ENCODE measurements at places on chromosomes 1 and 21.

DNA sequence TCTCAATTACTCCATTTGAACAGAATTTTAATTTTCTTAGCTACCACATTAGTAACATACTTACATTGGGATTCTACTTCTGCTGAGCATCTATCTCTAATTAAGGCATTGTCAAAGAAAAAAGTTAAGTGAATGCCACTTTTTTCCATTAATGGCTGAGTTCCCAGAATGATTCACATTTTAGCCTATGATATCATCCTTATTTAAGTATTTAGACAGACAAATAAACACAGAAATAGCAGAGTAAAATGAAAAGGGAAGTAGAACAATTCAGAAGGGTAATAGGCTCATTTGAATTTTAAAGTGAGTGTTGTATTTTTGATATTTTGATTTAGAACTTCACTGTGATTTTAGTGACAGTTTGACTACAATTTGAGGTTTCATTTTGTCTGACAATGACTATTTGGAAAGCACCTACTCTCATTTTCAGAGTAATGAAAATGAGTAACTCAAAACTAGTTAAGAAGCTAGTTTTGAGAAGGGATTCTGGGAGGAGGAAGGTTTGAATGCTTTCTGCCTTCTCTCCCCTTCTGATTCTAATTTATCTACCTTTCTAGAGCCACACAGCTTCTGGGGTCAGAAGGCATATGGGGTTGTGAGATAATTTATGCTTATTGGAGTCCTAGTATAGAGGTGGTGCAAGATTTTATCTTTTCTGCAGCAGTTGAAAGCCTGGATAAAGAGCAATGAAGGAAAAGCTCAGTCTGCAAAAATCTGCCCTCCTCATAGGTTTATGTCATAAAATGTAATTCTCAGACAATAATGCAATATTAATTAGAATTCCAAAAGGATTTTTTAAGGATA, 15.5 kb downstream of the LYPLAL1 start:
- no peak overlapping the region for H3K4me3 ChIP-seq
- no peak for DNase-seq
- H3K27ac ChIP-seq: no peak overlapping the region
- peaks cover 9% of the 10 kb centered on the region for H3K36me3 ChIP-seq

GRCh38 chr1:225258811-225259210, 169.0 kb downstream of the LBR start:
- H3K27me3 ChIP-seq: no peaks in the 10 kb centered on the region
- H3K36me3 ChIP-seq: no peaks in the 10 kb centered on the region
- no peak overlapping the region for H3K27ac ChIP-seq
- H3K4me1 ChIP-seq: no peaks in the 10 kb centered on the region

GRCh38 chr1:4944911-4945310, 290.5 kb downstream of the AJAP1 start:
- H3K27me3 ChIP-seq: no peaks in the 10 kb centered on the region
- no peak for DNase-seq
- no peaks in the 10 kb centered on the region for H3K4me1 ChIP-seq
- H3K4me3 ChIP-seq: no peak overlapping the region
- no peaks in the 10 kb centered on the region for H3K36me3 ChIP-seq
- H3K27ac ChIP-seq: no peak overlapping the region

DNA sequence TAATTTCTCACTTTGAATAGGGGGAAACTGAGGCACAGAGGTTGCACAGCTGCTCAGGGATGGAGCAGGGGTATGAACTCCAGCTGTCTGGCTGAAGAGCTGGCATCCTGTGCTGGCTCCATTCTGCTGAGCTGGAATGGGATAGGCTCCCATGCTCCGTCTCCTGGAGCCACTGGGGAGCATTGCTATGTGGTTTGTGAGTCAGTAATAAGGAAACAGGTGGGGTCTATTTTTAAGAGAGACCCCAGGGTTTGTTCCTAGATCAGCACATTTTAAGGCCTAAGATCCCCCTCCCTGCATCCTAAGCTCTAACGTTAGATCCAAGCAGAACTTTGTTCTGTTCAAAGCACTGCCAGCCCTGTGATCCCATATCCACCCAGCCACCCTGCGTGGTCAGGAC, 72.2 kb downstream of the LACTBL1 start:
- H3K27me3 ChIP-seq: peaks cover 36% of the 10 kb centered on the region
- H3K36me3 ChIP-seq: no peaks in the 10 kb centered on the region
- H3K27ac ChIP-seq: no peak overlapping the region
- no peak for DNase-seq

- DNase-seq: peak; percentile 17
- H3K4me3 ChIP-seq: no peak overlapping the region
- H3K36me3 ChIP-seq: no peaks in the 10 kb centered on the region
- H3K27me3 ChIP-seq: peaks cover 16% of the 10 kb centered on the region
These were observed 3.7 kb downstream of the KNCN start for GRCh38 chr1:46547481-46548383.

DNA sequence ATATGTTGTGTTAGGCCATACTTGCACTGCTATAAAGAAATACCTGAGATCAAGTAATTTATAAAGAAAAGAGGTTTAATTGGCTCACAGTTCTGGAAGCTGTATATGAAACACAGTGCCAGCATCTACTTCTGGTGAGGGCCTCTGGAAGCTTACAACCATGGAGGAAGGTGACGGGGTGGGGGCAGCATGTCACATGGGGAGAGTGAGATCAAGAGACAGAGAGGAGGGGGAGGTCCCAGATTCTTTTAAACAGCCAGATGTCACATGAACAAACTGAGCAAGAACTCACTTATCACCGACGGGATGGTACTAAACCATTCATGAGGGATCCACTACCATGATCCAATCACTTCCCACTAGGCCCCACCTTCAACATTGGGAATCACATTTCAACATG, 42.6 kb downstream of the TESK2 start:
- H3K4me3 ChIP-seq: no peak overlapping the region
- no peaks in the 10 kb centered on the region for H3K27me3 ChIP-seq
- no peak for DNase-seq
- H3K27ac ChIP-seq: no peak overlapping the region
- no peaks in the 10 kb centered on the region for H3K4me1 ChIP-seq

DNA sequence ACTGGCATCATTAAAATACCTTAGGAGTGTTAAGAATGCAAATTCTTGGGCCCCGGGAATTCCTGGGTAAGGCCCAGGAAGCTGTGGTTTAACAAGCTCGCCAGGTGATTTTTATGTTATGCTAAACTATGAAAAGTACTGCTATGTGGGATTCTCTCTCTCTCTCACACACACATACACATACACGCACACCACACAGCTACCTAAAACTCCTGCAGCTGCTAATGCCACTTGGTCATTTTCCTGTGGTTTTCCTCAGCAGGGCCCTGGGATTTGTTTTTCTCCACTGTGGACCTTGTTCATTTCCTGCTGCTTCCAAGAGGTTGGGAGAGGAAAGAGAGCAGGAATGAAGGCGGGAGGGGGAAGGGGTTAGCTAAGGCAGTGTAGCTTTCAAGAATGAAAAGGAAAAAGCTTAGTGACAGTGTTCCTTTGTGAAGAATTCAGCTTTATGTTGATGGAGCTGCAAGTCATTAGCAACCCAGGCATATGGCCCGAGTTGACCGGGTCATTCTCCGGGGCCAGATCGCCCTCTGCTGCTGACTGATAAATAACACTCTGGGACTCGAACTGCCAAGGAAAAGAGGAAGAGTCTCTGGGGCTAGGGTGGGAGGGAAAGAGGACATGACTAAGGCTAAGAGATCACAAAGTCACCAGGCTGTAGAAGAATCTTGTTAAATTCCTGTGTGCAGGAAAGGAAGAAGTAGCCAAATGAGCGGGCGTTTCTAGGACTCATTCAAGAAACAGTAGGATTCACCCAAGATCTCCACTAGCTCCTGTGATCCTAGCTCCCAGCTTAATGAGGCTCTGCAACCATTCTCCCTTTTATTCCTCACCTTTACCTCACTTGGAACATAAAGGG, 30.5 kb upstream of the LRIG2 start:
- peak overlapping the region; percentile 48 for H3K27ac ChIP-seq
- no peaks in the 10 kb centered on the region for H3K36me3 ChIP-seq
- no peaks in the 10 kb centered on the region for H3K27me3 ChIP-seq
- H3K4me1 ChIP-seq: peaks cover 47% of the 10 kb centered on the region
- no peak for DNase-seq

DNA sequence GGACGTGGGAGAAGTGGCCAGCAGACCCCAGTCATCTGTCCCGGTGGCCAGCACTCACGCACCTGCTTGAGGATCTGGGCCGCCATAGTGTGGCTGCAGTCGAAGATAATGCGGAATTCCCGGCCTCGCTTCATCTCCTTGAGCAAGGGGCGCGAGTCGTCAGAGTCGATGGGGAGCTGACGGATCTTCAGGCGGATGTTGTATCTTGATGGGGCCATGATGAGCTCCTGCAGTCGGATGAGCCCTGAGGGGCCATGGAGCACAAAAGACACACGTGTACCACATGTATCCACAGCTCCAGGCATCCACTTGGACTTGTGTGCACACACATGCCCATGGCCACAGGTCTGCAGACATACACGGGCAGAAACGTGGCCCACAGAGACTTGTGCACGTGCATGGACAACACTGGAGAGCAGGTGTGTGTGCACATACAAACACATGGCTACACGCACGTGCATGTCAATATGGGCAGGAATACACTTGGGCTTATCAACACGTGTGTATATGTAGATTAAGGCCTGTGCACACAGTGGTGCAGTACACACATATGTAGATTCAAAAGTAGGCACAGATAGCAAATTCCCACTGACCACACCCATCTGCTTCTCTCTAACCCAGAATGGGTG, 162.1 kb downstream of the GRIK3 start:
- no peaks in the 10 kb centered on the region for H3K36me3 ChIP-seq
- no peak overlapping the region for H3K4me3 ChIP-seq

GRCh38 chr1:32063261-32063681, 9.5 kb upstream of the TMEM39B start:
- DNase-seq: no peak
- H3K36me3 ChIP-seq: peaks cover 50% of the 10 kb centered on the region
- no peak overlapping the region for H3K27ac ChIP-seq
- no peaks in the 10 kb centered on the region for H3K27me3 ChIP-seq
- H3K4me3 ChIP-seq: no peak overlapping the region

- no peak overlapping the region for H3K27ac ChIP-seq
- no peaks in the 10 kb centered on the region for H3K4me1 ChIP-seq
- no peak for DNase-seq
- H3K4me3 ChIP-seq: no peak overlapping the region
These were observed 10.4 kb upstream of the TMEM240 start for GRCh38 chr1:1550591-1551432.

DNA sequence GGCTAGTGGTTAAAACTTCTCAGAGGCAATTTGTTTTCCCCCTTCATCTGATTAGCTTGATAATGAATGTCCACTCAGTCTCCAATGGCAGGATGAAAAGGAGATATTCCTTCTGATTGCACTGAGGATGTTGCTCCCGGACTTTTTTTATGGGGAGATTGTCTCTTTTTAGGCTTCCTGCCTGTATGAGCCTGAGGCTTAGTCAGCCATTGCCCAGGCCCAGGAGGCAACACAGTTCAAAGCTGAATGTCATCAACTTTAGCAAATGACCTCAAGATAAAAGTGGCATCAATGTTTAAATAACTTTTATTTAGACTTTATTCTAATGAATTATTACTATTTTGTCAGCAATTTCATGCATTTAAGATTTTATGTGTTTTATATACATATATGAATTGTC, 162.9 kb upstream of the PTBP2 start:
- no peak for DNase-seq
- no peak overlapping the region for H3K27ac ChIP-seq
- no peaks in the 10 kb centered on the region for H3K4me1 ChIP-seq
- no peaks in the 10 kb centered on the region for H3K36me3 ChIP-seq
- no peak overlapping the region for H3K4me3 ChIP-seq

DNA sequence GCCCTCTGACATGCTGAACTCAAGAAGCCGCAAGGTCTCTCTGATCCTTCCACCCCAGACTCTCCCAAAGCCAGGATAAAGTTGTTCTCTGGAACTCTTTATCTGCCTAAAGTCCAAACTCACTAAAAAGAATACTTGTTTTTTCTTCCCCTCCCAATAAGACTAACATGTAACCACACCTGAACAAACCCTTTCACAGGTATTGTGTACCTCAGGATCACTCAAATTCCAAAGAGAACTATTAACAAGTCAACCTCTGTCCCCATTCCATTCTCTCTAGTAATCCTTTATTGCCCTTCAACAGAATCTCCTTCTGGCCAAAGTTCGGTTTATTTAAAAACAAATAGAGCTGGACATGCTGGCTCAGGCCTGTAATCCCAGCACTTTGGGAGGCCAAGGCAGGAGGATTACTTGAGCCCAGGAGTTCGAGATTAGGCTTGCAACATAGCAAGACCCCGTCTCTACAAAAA, 4.1 kb upstream of the TOE1 start:
- H3K4me1 ChIP-seq: peaks cover 14% of the 10 kb centered on the region
- no peak overlapping the region for H3K4me3 ChIP-seq
- no peaks in the 10 kb centered on the region for H3K27me3 ChIP-seq
- no peak for DNase-seq
- peaks cover 46% of the 10 kb centered on the region for H3K36me3 ChIP-seq
- no peak overlapping the region for H3K27ac ChIP-seq

DNA sequence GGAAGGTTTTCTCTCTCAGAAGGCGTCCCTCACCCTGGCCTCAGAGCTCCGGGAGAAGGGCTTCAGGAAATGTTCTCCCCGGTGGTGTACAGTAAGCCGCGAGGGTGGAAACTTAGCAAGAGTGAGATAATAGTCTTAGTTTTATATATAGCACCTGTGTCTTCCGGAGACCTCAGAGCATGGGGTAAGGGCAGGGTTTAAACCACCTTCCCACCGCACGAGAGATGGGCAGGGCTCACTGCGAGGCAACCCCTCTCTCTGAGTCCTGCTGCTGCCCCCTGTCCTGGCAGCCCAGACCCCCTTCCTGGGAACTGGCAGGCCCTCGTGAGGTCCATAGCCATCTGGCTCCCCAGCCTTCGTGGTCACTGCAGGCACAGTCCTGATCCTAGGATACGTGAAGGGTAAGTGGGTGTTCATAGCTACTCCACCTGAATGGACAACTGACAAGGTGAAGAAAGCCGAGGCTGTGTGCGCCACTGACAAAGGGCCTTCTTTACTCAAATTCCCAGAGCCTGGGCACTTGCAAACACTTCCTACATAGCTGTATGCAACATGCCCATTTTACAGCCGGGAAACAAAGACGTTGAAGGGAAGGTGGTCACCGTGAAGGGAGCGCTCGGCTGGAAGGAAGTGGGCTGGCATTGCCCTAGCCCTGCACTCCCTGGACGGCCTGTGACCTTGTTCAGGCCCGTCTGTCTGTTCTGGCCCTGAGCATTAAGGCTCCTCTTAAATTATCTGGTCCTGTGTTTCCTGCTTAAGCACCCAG, 26.9 kb downstream of the ITPKB start:
- H3K36me3 ChIP-seq: peaks cover 41% of the 10 kb centered on the region
- H3K27ac ChIP-seq: no peak overlapping the region
- H3K4me1 ChIP-seq: no peaks in the 10 kb centered on the region

DNA sequence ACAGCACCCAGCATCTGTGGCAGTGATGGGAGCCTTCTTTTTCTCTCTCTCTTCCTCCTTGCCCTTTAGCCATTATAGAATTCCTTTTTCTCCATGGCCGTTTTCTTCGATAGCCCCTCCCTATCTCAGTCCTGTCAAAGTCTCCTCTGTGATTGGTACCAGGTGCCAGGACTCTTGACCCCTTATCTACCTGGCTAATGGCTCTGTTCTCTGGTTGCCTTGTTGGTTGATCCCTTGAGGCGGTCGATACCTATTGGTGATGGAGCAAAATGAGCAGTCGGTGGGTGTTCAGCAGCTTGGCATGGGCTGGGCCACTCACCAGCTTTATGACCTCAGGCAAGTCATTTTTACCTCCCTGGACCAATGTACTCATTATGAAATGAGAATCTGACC, 2.0 kb downstream of the ATF3 start:
- DNase-seq: no peak
- H3K36me3 ChIP-seq: no peaks in the 10 kb centered on the region
- no peak overlapping the region for H3K27ac ChIP-seq

- no peak for DNase-seq
- H3K27ac ChIP-seq: no peak overlapping the region
- H3K27me3 ChIP-seq: no peaks in the 10 kb centered on the region
- H3K36me3 ChIP-seq: no peaks in the 10 kb centered on the region
- peaks cover 14% of the 10 kb centered on the region for H3K4me1 ChIP-seq
These were observed 230.1 kb downstream of the TOMM20 start for GRCh38 chr1:234898455-234899033.

Data from DND-41 (cell line).